CD4-positive, alpha-beta T cell treated with Interleukin-2 at 100 ng/mL for 4 hours (primary cell): ENCODE measurements at places on chromosomes 11 and 22.

DNA sequence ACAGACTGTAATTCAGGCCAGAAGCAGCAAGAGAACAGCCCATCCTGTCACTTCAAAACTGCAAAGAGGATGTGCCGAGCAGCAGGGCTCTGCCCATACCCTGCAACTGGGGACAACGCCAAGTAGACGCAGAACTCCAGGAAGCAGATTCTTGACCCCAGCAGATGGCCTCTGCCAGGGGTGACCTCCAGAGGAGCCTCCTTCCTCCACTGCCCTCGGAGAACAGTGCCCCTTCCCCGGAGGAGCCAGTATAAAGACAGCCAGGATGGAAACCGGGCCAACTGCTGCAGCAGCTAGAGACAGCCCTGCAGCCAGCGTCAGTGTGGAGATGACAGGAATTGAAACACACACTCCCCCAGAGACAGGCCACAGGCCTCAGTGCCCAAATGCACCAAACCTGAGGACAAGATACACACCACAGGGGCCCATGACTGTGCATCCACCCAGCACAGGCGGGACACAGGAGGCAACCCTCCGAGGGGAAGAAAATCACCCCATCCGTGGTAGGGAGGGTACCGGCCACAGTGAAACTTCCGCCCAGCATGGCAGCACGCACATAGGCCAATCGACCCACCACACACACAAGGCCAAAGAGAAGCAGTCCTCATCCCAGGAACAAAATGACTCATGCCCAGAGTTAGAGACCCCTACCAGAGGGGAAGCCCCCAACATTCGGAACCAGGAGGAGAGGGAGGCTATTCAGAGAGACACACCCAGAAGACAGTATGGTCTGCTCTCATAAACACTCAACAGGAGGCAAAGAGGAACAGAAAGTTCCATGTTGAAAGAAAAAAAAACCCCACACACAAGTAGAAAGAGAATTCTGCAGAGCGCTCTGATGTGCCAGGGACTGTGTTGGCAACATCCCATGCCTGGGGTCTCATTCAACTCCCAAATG is 5.6 kb downstream of the AHNAK start:
- no peak for DNase-seq

GRCh38 chr11:64233913-64234586 is at the start of gene VEGFB:
Gene VEGFB (plus strand): TSS chr11:64234584. CDS start chr11:64234834, 250 bp downstream.
- DNase-seq = peak; percentile 74

DNA sequence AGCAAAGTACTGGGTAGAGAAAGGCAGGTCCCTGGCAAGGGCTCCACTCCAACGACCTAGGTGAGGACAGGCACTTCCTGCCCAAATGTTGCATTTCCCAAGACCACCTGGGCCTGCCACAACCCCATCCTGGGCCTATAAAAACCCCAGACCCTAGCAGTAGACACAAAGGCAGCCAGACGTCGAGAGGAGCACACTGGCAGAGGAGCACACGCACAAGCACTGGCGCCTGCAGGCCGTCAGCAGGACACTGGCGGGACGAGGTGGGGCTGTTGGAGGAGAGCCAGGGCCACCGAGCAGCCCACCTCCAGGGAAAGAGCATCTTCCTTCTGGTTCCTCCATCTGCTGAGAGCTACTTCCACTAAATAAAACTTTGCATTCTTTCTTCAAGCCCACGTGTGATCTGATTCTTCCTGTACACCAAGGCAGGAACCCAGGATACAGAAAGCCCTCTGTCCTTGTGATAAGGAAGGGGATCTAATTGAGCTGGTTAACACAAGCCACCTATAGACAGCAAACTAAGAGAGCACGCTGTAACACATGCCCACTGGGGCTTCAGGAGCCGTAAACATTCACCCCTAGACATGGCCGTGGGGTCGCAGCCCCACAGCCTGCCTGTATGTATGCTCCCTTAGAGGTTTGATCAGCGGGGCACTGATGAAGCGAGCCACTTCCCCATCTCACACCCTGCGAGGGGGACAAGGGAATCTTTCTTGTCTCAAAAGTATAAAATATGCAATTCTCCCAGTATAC is 89.7 kb upstream of the MTMR2 start:
- peak; percentile 10 for DNase-seq

GRCh38 chr22:50267591-50268390 is 2.4 kb downstream of the MAPK11 start:
- DNase-seq = peak; percentile 45

GRCh38 chr11:119450590-119451326 is 27.8 kb upstream of the THY1 start:
- DNase-seq = no peak

DNA sequence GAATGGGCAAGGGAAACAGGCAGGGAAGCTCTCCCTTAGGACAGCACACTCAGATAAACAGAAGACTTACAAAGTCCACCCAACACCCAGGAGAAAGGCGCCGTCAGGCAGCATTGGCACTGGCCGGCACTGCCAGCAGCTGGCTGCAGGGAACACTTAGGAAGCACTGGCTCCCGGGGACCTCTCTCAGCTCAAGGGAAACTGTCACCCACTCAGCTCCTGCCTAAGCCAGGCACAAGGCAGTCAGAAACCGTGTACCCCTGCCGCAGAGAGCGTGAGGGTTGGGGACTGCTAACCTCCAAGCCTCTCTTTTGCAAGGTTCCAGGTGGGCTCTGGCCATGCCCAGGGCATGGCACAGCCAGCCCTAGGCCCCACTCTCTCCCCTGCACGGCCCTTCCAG is 64.7 kb downstream of the DGCR2 start:
- DNase-seq = no peak

DNA sequence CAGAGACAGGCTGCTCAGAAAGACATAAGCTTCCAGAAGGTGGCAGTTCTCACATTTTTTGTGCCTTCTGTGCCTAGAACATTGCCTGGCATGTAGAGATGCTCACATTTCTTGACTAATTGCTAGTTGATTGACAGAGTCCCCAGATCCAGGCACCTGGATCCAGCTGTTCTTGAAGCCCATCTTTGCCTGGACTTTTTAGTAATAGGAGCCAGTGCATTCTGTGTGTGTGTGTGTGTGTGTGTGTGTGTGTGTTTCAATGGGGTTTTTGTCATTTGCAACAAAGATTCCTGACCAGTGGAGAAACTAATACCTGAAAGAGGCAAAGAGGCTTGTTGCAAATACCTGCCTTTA is 15.1 kb downstream of the MRGPRF start:
- no peak for DNase-seq

DNA sequence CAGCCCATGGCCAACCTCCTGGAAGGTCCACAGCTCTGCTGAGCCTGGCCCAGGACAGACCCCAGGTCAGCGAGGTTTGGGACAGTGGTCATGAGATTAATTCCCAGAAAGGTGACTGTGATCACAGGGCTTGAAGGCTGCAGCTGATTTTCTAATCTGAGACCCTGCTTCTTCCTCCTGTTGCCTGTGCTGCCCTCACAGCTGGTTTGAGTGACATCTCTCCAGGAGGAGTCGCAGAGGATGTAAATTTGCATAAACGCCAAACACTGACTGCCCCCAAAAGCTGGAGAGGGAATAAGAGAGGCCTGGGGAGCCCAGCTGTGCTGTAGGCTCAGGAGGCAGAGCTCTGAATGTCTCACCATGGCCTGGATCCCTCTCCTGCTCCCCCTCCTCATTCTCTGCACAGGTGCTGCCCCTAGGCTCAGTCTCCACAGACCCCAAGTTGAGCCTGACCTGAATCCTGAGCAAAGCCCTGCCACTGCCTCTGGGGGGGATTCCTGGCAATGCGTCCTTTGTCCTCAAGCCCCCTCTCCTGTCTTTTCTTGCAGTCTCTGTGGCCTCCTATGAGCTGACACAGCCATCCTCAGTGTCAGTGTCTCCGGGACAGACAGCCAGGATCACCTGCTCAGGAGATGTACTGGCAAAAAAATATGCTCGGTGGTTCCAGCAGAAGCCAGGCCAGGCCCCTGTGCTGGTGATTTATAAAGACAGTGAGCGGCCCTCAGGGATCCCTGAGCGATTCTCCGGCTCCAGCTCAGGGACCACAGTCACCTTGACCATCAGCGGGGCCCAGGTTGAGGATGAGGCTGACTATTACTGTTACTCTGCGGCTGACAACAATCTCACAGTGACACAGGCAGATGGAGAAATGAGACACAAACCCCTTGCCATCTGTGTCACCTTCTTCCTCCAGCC is 23.8 kb downstream of the GGTLC2 start:
- DNase-seq = no peak

DNA sequence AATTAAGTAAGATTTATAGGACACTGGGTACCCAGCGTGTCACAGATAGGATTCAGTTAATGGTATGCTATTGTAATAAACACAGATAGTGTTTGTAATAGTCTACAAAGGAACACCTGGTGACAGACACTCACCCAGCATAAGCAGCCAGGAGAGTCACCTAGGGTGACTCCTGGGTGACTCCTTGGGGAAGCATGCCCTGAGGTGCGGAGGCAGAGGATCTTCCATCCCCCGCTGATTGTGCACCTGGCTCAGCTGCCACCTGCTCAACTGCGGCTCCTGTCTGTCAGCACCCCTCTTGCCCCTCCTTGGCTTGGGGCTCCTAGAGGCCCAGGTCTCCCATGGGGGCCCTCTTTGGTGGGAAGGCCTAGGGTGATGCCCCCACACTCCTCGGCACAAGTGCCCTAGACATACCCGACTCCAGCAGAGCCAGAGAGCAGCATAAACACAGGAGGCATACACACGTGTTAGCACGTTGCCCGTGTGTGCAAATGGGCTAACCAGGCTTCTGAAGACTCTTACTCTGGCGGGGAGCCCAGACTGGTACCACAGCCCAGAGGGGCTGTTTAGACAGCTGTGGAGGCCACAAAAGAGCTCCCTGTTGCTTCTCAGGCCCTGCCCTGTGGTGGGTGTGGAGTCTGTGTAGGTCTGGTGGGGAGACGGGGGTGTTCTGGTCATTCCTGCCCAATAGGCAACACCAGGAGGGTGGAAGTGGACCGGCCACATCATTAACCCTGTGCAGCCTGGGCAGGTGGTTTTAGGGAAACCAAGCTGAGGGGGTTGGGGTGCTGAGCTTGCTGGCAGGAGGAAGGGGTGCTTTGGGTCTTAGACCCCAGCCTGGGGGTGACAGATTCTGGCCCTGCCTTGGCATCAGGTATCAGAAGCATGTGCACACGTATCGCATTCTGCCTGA is 3.0 kb downstream of the INPPL1 start:
- no peak for DNase-seq

GRCh38 chr22:44668190-44668885 is 33.7 kb upstream of the PRR5 start:
- peak; percentile 21 for DNase-seq

GRCh38 chr22:29117799-29118477 is 45.1 kb downstream of the KREMEN1 start:
- no peak for DNase-seq

DNA sequence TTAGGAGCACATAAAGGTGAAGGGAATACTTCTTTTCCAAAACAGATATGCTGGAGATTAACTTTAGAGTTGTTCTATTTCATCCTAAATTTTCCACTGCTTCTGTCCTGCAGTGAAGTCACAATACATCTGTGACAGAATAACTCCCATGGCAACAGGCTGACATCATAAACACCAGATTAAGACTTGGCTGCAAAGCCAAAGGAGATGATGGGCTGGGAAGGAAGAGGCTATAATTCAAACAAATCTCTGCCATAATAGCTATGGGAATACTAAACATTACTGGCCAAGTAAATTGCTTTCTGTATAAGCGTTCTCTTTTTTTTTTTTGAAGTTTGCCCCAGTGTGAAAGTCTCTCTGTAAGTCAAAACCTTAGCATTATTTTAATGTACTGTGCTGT is 107.7 kb downstream of the CADM1 start:
- DNase-seq = no peak

DNA sequence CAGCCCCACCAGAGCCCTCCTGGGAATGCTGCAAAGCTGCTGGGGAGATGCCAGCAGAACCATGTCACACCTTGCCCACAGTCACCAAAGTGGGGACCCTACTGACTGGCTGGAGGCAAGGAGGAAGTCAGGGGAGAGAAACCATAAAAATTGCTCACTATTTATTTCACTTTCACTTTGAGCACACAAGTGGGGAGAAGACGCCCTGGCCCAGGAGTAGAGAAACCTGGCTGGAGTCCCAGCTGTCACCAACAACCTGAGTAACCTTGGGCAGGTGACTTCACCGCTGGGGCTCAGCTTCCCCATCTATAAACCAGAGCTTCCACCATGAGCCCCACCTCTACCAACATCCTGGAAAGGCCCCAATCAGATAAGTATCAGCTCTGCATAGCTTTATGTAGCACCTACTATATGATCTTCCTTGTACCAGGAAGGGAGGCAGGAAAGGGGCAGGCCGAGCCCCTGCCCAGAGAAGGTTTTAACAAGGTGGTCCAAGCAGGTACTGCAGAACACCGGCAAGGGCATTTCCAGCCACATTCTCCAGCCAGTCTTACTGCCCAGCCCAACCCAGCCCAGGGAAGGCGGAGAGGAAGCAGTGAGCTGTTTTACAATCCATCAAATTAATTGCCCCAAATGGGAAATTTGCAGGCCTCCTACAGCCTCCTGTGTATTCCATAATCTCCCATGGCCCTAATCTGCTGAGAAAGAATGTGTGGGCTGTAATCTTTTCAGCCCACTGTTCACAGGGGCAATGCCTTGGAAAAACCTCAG is 27.6 kb downstream of the PLEKHA7 start:
- DNase-seq = peak; percentile 59

- DNase-seq = no peak
Measured at GRCh38 chr11:32416301-32416700, 19.0 kb downstream of the WT1 start.

GRCh38 chr11:71339396-71339881 is 87.1 kb upstream of the SHANK2 start:
- no peak for DNase-seq

DNA sequence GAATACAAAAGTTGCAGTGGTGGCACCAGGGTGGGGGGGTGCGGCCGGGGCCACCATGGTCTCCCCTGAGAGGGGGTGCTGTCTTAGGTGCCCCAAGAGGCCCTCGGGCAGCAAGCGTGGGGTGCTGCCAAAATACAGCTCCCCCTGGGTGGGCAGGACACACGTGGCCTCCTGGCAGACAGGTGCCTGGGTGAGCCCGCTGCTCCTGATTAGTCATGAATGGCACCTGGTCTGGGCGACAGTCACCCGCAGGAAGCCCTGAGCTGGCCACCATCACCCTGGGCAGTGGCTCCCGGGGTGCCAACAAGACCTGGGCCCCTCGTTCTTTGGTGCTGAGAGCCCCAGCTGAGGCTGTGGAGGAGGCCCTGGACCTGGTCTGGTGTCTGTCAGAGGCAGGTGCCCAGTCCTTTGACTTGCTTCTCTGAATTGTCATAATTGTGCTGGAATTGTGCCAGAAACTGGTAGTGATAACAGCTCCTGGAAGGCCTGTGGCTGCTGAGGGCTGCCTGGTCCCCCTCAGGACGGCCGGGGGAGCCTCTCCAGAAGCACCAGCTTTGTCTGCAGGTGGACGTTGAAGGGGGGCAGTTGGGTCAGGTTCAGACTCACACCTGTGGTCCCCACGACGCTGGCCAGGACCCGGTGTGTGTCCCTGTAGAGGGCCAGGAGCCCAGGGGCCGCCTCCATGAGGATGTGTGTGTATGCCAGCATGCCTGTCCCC is 14.8 kb downstream of the ALG12 start:
- DNase-seq = no peak

DNA sequence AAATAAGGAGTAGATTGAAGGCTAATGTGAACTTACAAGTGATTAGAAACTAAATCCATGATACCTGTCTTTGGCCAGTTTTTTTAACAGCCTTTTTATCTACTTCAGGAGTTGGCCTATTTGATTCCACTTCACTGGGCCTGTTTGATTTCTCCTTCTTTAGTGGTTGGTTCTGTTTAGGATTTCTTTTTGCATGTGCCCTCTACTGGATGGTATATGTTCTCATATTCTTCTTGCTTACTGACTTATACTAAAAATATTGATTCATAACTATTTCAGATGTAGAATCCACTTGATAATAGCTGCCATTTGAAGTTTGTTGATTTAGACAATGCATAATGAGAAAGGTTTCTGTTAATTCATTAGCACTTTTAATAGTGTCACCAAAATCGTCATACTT is 53.9 kb downstream of the USP47 start:
- DNase-seq = no peak

- DNase-seq = no peak
Measured at GRCh38 chr11:33479231-33479630, 221.4 kb downstream of the C11orf91 start.
